ENCODE measurements at places on chromosomes 1 and 21.

- no peak for DNase-seq
These were observed 12.7 kb upstream of the EIF4G3 start for GRCh38 chr1:21189421-21189820.

- DNase-seq: no peak
These were observed at the start of gene VASH2 for GRCh38 chr1:212950243-212951125. Gene VASH2, plus strand, starts transcription at chr1:212950541. Its CDS starts 1,002 bp downstream, at chr1:212951543.

GRCh38 chr1:229098361-229098760 is 172.6 kb upstream of the RAB4A start:
- DNase-seq: no peak

- no peak for DNase-seq
These were observed 24.1 kb upstream of the PGM1 start for GRCh38 chr1:63569068-63569467.

DNA sequence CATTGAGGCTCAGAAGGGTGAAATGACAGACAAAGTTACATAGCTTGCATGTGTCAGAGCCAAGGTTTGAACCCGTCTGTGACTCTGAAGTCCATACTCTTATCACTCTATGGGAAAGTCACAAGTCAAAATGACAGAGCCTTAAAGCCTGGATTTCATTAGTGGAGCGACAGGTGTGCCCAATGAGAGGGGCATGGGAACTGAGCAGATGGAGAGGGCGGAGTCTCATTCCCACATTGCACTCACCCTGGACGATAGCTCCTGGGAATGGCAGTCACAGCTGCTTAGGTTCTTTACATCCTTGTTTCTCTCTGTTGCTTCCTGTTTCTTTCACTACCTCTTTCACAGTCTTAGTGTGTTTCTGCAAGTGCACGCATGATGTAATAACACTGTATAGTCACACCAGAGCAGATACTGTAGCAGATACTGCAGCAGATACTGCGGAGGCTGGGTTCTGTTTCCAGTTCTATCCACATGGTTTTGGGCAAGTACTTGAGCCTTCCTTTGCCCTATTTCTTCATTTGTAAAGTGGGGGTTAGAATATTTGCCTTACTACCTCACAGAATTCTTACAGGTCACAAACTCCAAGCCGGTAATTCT is 127.2 kb downstream of the ZSCAN20 start:
- no peak for DNase-seq

GRCh38 chr1:168372861-168373371 is 92.2 kb downstream of the TBX19 start:
- DNase-seq: no peak

DNA sequence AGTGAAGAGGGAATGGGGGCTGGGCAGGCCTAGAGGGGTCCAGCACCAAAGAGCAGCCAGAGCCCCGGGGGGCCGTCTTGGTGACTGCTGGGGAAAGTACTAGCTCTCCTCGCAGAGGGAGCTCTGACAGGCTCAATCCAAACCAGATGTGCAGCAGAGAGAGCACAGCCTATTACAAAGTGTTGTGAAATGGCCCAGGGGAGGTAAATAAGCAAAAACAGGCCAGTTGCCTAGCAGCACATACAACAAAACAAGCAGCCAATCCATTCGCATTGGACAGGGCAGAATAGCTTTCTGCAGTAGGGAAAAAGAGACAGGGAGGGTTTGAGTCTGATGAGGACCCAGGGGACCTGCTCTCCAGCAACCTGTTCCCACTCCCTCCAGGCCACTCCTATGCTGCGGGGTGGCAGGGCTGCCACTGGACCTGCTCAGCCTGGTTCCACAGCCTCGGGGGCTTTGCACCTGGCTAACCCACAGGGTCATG is 239.6 kb upstream of the FGGY start:
- DNase-seq: no peak

GRCh38 chr1:27113861-27114260 is 41.1 kb downstream of the SLC9A1 start:
- no peak for DNase-seq

DNA sequence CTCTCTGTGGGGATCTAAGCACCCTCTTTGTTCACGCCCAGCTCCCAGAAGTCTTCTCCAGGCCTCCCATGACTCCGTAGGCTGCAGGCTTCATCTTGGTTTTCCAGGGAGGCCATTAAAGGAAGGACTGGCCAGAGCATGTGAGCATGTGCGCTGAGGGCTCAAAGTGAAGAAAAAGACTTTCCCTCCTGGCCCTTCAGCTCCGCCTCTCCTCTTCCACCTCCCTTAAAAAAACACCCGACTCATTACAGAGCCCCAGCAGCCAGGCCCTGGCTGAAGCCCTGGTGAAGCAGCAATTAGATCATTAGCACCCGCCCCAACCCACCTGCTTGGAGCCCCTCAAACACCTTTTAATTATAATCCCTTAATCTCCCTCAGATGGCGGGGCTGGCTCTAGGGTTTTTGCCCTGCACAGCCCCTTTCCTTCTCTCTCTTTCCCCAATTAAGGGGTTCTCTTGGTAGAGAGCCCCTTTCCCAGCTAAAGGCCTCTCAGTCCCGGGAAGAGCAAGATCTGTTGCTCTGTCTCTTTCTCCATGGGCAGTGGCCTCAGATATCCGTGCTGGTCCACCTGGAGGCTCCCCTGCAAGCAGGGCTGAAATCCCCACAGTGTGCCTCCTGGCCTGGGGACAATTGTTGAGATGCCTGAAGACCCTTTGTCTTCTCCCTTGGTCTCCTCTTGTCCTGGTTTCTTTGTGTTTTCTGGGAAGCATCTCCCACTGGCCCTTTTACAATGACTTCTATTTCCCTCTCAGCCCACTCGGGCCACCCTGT is 30.5 kb downstream of the RHBG start:
- no peak for DNase-seq

DNA sequence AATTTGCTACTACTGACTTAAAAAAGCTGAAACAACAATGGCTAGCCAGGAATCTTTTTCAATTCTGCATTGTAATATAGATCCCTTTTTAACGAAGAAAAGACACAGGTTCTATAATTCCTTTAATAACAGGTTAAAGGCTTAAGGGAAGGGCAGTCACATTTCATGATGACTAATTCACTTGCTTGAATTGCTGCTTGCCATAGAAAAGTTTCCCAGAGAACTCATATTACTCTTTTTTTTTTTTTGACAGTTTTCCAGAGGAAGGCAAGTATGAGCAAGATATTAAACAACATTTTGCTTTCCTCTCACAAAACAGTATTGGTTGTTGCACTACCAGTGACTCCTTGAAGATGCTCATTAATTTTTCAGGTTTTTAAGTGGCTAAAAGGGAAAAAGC is 60.9 kb downstream of the IL23R start:
- no peak for DNase-seq

- no peak for DNase-seq
These were observed 16.2 kb downstream of the MRAP start for GRCh38 chr21:32314806-32315205.

Measured in Panc1 (cell line).